Left forelimb (tissue), 1 donor: ENCODE measurements at places on chromosomes 2 and 18.

DNA sequence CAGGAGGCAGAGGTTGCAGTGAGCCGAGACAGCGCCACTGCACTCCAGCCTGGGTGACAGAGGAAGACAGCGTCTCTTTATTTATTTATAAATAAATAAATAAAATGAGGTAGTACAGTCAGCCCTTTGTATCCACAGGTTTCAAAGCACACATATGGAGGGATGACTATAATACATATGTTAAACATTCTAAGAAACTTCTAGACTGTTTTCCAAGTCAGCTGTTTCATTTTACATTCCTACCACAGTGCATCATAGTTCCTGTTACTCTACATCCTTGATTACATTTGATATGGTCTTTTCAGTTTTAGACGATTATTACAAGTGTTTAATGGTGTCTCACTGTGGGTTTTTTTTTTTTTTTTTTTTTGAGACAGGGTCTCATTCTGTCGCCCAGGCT is 157.6 kb downstream of the ATAD2B start:
- no peak for DNase-seq

- DNase-seq = no peak
These were observed 62.1 kb downstream of the GLS start for GRCh38 chr2:190942697-190943096.

GRCh38 chr2:68320118-68320641 is 431 bp upstream of the CNRIP1 start:
- DNase-seq = peak; percentile 67

DNA sequence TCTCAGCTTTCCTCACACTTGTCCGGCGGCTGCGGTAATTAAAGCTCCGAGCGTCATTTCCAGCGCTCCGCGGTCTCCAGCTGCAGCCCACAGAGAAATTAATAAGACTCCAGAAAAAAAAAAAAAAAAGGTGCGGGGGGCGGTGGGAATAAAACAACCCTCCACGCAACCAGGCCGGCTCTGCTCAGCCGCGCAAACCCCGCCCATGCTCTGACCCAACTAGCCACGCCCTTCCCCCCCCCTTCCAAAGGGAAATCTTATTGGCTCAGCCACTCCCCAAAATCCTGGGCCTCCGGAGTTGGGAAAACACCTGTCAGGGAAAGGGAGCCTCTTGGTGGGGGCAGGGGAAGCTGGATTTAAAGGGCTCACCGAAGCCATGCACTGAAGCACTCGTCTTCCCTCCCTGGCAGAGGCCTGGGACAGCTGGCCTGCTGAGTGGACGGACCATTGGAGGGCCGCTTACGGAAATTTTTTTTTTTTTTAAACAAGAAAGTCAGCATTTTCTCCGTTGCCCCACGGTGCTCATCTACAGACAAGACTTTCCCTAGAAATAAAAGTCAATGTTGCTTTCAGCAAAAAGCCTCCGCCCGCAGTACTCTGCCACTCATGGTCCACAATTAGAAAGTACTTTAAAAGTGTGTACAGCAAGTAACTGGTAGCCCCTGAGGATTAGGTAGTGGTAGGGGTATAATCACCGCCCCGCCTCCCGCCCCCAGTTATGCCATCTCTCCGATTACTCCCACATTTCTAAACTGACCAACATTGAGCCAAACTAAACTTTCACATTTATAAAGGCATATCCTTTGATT is 674 bp upstream of the ERBB4 start:
- DNase-seq = peak; percentile 74

- no peak for DNase-seq
These were observed 41.1 kb downstream of the ACVR1C start for GRCh38 chr2:157587576-157587975.

DNA sequence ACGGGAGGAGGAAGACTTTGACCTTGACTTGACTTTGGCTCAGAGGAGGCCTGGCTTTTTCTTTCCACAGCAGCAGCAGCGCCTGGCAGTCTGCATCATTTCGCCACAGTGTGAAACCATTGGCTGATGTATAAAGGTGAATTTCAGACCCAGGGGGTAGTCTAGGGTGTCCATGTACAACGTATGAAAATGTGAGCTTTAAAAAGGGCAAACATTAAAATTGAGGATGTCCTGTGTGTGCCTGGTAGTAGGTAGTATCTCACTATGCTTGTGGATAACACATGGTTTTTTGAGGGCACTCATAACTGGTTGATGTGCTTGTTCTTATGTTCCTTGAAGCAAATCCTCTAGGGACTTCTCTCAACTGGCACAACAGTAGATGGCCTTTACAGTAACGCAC is 86.1 kb downstream of the LPIN1 start:
- DNase-seq = no peak

DNA sequence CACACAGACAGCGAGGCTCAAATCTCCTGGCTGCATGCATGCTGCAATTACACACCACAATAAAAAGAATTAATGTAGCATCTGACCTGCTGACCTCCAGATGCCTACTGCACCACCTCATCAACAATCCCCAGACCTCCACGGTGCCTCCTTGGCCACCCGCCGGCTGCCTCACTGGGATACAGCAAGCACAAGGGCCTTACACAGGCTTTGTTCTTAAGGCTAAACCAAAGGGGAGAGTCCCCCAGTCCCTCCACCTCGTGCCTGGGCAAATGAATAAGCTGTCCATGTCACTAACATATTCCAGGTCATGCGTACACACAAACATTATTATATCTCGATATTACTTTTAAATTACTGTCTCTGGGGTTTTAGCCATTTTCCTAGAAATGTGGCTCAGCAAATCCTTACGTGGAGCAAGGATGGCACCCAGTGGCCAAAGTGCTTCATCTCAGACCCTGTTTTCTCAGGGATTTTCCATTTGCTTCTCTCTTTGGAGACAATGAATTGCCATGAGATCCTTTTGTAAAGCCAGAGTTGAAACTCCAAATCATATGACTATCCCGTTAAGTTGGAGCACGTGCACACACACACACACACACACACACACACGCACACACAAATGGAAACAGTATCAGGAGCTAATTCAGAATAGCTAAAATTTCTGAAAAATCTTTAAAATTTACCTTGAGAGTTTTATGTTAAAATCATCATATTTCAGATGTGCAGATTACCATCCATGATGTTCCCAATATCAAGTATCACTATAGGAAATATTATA is 313.8 kb downstream of the PDE11A start:
- peak; percentile 75 for DNase-seq

DNA sequence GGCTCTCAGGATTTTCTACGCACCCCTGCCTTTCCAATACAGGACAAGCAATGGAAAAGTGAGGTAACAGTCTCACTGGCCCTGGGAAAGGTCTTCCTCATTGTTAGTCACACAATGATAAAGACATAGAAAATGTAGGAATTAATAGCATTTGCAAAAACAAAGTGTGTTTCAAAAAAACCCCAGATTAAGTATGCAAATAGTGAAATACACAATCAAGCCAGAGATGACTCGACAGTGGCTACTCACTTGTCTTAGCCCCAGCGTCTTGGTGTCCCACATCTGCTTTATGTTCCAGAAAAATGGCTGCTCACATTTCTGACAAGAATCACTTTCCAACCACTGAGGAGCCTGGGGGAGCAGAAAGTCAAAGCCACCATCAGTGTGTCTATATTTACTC is 47.0 kb upstream of the AP1S3 start:
- no peak for DNase-seq

DNA sequence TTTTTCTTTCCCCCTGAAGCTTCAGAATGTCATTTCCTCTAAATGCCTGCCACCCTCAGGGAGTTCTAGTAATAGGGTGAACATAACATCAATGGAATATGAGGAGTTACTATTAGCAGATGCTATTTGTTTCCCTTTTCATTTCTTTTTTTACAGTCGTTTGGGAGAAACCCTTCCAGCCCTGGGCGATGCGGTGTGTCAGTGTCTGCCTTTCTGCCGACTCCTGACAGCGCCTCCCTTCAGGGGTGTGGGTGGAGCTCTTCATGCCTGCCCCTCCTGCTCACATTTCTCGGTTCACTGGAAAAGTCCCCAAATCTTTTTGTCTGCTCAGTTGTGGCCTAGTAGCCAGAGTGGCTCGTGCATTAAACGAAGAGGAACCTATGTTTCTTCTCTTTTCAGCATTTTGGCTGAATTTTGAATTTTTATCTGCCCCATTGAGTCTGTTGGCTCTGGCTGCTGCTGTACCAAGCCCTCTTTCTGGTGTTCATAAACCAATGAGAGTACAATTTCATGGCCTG is 72.3 kb downstream of the FMNL2 start:
- no peak for DNase-seq

DNA sequence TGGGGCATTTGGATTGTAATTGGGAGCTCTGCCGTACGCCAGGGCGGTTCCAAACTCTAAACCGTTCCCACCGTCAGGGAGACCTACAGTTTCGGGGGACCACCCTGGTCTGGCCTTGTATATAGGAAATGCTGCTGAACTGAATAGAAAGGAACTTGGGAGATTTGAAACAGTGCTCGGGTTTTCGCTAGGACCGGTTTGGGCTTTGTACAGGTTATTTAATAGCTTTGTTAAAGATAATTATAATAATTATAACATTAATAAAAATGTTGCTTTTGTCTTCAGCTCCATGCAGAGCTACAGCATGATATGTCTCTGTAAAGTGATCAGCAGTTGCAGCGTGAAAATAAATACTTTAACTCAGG is 2.4 kb downstream of the SP5 start:
- DNase-seq = no peak

DNA sequence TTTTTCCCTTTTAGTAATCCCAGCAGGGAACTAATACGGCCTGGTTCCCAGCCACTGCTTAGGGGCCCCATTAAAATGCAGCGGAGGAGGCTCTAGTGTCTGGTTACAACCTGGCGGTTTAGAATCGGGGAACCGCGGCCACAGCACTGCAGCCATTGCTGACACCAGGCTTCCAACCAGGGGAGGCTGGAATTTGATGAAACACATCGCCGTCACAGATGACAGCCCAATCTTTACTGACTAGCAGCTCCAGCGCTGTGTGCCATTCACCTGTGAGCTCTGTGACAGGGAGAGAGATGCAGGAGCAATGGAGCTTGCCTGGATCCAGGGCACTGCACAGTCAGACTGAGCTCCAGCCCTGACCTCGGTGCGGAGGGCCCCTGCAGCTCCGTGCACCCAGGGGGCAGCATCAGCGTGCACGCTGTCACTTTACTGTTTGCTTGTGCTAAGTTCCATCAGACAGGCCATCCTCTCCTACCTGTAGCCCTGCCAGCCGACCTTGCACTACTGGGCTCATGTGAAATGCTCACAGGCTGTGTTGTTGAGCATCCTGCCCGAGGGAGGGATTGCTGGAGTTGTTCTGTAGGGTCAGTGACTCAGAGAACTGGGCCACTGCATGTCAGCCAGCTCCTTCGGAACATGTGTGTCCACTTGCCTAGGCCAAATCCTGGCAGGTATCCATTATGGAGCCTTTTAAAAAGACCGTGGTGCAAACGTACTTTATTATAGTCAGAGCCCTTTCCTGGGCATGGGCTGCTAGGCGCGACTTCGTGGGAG is 203.5 kb downstream of the SEPTIN10 start:
- no peak for DNase-seq

GRCh38 chr2:38091760-38092159 is 15.8 kb upstream of the CYP1B1 start:
- no peak for DNase-seq
